ENCODE measurements at places on chromosomes 2 and 18.
A peak's percentile ranks its signal among the peaks of the same experiment; 100 is the strongest.

GRCh38 chr18:58635891-58636290, 7.0 kb upstream of the ALPK2 start:
- DNase-seq = no peak

DNA sequence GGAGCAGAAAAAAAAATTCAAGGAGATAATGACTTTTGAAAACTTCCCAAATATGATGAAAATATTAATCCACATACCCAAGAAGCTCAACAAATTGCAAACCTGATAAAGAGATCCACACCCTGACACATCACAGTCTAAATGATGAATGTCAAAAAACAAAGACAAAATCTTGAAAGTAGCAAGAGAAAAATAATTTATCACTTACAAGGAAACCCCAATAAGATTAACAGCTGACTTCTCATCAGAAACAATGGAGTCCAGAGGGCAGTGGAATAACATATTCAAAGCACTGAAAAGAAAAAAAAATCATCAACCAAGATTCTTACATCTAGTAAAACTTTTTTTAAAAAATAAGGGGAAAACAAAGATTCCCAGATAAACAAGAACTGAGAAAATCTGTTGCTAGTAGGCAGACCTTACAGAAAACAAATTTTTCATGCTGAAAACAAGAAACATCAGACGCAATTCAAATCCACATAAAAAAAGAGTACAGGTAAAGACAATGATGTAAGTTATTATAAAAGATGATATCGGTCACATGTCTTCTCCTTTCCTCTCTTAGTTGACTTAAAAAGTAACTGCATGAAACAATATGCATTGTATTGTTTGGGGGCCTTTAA, 21.3 kb downstream of the SLC66A2 start:
- DNase-seq = no peak

DNA sequence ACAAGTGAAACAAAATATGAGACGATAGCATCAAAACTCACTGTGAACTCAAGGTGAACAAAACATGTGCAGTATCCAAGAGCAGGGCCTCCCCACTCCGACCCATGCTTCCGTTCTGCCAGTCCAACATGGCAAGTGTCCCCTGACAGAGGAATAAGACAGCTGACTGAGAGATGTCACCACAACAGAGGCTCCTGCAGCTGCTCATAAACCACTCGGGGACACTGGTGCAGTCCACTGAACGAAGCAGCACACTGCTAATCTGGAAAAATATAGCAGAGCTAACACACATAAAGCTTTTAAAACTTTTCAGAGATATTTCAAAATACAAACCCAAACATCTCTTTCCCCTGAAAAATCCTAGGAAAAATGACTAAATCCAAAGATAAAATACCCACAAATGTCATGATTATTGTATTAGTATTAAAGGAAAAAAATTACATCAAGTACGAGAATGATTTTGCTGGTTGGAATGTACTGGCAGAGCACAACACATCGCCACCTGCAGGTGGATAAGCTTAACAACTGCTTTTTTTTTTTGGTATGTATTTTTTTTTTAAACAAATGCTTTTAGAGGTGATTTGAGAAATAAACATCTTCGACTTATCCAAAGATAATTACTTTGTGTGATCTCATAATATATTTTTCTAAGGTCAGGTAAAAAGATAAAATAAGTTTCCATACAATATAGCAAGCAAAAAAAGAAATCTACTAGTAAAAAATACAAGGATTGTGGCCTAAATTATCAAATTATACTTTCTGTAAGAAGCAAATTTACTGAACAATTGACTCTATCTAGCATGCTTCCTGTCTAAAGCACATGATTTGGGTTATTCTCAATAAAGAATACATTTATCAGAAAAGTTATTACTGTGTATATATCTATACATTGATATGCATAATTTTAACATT, 18.6 kb downstream of the THADA start:
- DNase-seq = peak; percentile 16

GRCh38 chr2:40440835-40441234, 11.1 kb downstream of the SLC8A1 start:
- no peak for DNase-seq

- DNase-seq = no peak
Observed at GRCh38 chr2:10772868-10773215, 39.7 kb downstream of the PDIA6 start.

DNA sequence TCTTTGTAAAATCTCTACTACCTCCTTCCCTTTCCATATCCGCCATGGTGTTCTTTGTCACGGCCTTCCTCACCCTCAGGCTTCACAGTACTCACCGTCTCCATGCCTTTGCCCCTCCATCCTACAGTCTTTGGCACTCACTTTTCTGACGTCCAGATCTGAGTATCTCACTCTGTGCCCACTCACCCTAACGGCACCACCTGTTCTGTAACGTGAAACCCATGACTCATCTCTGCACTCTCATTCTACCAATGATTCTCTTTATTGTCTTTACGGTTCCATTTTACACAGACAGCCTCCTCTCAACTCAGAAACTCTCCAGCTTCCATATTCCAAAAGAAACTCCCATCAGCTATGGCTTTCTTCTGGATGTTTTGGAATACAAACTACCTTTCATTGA, 56.7 kb downstream of the NETO1 start:
- no peak for DNase-seq

GRCh38 chr2:20501974-20502373, 55.1 kb downstream of the RHOB start:
- DNase-seq = no peak

DNA sequence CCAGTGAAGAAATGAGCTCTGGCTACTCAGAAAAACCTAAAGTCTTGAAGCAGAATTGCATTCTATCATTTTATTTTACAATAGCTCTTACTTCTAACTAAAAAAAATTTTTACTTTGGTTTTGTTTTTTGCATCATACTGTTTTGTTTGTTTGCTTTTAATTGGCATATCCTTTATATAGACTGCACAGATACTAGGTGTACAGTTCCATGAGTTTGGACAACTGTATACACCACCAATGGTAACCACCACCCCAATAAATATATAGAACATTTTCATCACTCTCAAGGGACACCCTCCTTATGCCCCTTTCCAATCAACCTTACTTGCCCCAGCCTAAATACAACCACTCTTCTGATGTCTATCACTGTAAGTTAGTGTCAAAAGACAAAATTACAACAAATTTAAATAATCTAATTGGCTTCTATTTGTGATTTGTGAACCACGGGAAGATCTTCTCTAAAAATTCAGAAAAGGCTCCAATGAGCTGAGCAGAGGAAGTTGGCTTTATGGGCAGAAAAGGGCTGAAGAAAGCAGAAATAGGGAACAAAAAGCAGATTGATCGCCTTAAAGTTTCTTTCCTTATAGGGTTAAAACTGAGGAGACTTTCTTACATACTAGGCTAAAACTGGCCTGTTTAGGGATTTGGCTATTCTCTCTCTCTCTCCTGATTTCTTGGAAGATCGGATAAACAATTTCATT, 22.2 kb upstream of the SOS1 start:
- DNase-seq = no peak

GRCh38 chr18:29449424-29449823, 1272.5 kb upstream of the CDH2 start:
- no peak for DNase-seq

DNA sequence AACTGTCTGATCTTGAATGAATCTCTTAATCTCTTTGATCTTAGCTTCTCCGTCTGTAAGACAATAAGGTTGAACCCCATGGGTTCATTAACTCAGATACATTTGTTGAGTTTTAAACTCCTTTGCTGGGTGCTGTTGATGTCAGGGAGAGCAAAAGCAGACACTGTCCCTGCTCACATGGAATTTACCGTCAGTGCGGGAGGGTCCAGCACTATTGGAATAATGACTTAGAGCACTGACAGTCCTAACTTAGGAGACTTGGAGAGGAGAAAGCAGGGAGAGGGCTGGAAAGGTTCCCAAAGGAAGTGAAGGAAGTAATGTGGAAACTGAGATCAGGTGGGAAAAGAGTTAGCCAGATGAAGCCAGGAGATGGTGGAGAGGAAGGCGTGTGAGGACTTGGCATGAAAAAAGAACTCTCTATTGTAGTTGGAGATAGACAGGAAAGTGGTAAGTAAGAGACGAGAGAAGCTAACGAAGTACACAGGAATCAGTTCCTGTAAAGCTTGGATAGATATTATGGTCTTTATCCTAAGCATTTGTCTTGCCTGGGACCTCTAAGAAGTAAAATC, 141.4 kb upstream of the SERTAD2 start:
- DNase-seq = no peak

DNA sequence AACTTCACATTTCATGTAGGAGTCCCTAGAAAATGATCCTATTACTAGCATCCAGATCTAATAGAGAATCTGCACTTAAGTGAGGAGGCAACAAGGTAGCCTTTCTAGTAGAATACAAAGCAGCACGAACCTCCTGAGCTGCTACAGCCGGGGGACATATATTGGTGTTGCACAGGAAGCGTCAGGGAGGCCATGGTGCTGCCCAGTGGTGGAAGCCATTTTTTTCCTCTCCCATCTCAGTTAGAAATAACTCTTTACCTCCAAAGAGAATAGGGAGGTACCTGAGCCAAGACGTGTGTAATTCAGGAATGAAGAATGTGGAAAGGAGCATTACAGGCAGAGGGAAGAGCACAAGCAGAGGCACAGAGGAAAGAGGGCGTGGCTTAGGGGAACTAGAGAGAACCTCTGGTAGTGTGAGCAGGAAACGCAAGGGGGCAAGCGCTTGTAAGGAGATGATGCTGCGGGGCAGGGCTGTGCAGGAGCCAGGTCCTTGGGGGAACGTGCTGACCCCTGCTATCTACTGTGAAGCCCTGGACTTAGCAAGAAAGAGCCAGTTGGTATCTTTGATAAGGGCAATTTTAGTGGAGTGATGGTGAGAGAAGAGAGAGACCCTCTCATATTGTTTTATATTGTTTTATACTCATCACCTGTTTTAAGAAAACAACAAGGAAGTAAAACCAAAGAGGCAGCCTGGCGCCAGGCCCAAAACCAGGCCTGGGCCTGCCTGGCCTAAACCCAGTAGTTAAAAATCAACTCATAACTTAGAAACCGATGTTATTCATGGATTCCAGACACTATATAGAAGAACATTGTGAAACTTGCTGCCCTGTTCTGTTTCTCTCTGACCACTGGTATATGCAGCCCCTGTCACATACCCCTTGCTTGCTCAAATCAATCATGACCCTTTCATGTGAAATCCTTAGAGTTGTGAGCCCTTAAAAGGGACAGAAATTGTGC, 50.0 kb upstream of the TTC39C start:
- no peak for DNase-seq

- DNase-seq = no peak
Observed at GRCh38 chr2:229282758-229283546, 11.9 kb upstream of the PID1 start.

DNA sequence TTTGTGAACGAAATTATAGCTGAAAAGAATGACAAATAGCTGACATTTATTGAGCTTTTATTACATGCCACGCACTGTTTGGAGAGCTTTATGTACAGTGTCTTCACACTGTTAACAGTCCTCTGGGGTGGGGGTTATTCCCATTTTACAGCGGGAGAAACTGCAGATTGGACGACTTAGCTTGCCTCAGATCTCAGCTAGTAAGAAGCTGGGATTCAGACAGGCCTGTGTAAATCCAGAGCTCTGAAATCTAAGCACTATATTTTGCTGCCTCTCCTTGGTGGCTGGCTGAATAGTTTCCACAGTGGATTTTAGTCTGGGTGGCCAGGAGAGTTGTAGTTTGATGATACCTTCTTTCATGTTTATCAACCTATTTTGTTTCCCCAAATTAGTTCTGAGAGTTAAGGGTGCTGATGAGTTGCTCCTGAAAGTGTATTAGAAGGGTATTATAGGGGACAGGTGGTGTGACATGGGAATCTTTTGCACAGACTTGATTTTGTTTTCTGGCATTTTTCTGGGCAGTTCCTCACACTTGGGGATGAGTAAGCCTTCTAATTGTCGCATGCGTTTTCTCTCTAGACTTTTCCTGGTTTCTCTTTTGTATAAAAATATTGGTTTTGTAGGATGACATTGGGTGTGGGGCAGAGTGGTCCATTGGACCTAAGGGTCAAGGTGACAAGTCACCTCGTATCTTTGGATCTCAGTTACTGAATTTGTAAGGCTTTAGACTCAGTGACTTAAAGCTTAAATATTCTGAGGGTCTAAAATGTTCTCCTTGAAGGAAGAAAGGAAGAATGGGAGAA, 1.5 kb downstream of the ACSL3 start:
- DNase-seq = no peak

DNA sequence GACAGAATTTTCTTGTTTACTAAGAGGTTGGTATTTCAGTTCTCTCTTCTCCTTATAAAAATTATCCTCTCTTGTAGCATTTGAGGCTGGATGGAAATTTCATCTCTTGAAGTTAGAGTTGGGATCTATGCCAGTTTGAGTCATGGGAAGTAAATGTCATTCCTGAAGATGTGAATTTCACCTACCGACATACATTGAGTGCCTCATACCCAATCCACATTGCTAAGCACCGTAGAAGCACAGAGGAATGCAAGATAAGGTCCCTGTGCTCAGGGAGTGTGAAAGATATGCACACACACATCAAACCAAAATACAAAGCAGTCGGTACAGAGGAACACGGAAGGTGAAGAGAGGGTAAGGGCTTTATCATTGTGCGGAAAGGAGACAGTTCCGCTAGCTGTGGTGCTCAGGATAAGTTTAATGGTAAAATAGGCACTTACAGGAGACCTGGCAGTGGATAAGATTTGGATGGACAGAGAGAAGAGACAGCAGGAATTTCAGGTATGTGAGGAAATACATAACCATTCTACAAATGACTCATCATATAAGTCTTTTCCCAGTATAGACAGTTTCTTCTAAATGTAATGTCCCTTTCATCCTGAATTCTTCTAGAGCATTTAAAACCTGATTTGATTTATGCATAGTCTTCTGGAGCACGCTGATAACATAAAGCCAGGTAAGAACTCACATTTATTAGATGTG, 205.3 kb upstream of the ST6GAL2 start:
- DNase-seq = no peak

DNA sequence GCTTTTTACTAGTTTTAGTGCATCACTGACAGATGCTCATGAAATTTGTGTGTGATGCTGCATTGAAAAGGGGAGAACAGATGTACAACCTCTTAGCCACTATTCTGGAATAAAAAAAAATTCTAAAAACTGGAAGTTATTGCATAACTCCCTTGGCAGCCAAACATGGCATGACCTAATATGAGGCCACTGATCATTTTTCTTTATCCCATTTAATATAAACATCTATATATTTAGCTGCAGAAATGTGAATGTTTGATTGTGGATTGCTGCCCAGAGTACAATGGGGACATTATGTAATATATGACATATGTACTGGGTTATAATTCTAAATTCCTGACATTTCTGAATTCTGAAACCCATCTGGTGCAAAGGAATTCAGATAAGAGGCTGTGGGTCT, 86.5 kb downstream of the CDCA7 start:
- DNase-seq = no peak

DNA sequence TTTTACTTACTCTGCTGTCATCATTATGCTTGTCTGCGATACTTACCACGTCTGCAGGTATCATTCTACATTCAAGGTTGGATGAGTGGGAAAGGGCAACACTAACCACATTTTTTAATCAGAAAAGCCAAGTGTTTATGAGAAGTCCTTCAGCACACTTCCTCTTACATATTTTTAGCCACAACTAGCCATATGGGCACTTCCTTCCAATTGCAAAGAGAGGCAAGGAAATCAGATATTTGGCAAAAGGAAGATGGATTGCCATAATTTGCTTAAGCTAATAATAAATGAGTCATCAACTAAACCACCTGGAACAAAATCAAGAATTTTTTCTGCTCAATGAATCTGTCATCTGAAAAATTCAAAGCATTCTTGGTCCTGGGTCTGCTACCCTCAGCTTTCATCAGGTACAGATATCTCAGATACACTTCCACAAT, 16.7 kb upstream of the MRO start:
- peak; percentile 79 for DNase-seq

- DNase-seq = no peak
Observed at GRCh38 chr2:152127628-152128027, 28.8 kb upstream of the CACNB4 start.
